ENCODE measurements at places on chromosomes 5 and 9.

DNA sequence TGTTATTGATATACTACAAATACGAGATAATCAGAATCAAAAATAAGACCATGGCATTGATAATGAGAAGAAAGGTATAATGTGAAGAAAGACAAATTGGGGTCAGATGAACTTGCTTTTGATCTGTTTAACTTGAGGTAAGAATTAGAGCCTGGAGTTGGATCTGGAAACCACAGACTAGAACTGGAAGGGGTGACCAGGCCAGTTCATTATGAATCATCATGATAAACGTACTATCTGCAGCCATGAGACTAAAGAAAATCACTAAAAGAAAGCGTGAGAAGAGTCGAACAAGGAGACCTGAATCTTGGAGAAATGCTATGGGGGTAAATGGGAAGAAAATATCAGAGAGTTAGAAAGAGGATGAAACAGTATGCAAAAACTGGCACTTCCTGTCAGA lies 967.5 kb downstream of the NR2F1-AS1 start:
- no peak for DNase-seq

DNA sequence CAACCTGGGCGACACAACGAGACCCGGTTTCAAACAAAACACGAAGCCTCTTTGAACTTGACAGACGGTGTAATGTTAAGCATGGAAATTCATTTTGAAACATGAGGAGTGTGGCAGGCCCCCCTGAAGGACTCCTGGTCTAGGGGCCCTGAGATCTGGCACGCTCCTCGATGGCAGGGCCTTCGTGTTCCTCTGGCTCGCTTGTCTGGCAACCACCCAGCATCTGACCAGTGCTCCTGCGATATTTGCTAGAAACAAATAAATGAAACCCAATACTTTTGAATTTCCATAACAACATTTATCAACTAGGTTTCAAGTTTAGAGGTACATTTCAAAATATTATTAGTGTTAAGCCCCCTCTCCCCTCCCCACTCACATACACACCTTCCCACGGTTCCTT lies 193.0 kb downstream of the ERCC6L2 start:
- DNase-seq = no peak

DNA sequence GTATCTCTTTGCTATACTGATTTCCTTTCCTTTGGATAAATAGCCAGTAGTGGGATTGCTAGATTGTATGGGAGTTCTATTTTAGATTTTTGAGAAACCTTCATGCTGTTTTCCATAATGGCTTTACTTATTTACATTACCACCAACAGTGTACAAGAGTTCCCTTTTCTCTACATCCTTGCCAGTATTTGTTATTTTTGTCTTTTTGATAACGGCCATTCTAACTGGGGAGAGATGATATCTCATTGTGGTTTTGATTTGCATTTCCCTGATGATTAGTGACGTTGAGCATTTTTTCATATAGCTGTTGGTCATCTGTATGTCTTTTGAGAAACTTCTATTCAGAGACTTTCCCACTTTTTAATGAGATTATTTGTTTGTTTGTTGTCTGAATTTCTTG lies 25.8 kb downstream of the NADK2 start:
- DNase-seq = no peak

- no peak for DNase-seq
Observed at GRCh38 chr5:136075466-136075891, 46.7 kb downstream of the TGFBI start.

- DNase-seq = no peak
Observed at GRCh38 chr5:17794201-17794600, 159.9 kb downstream of the TAF11L14 start.

DNA sequence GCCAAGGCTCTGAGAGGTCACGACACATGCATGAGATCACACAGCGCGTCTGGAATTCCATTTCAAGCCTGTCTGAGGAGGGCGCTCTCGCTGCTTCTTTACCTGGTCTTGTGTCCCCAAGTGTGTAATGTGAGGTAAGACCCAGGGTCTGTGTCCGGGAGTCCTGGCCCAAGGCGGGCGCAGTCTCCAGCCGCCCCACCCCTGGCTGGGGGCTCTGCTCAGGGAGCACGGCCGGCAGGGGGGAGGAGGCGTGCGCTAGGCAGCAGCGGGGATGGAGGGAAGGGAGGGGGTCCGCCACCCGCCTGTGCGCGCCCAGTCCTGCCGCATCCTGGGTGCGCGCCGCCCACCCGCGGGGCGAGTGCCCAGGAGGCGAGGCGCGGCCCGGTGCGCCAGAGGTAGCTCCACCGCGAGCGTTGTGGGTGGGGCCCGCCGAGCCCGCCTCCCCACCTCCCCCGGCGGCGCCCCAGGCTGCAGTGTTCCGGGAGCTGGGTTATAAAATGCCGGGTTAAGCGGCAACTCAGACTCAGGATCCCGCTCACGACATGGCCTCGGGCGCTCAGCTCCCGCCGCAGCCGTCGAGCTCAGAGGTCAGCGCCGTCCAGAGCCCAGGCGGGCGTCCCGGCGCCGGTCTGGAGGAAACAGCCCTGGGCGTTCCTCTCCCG lies at the start of gene CCNI2:
TSS of gene CCNI2 (plus strand) at position 473 of the 662 bp plus-strand sequence. CDS start at position 543, 70 bp downstream.
- peak; percentile 17 for DNase-seq

DNA sequence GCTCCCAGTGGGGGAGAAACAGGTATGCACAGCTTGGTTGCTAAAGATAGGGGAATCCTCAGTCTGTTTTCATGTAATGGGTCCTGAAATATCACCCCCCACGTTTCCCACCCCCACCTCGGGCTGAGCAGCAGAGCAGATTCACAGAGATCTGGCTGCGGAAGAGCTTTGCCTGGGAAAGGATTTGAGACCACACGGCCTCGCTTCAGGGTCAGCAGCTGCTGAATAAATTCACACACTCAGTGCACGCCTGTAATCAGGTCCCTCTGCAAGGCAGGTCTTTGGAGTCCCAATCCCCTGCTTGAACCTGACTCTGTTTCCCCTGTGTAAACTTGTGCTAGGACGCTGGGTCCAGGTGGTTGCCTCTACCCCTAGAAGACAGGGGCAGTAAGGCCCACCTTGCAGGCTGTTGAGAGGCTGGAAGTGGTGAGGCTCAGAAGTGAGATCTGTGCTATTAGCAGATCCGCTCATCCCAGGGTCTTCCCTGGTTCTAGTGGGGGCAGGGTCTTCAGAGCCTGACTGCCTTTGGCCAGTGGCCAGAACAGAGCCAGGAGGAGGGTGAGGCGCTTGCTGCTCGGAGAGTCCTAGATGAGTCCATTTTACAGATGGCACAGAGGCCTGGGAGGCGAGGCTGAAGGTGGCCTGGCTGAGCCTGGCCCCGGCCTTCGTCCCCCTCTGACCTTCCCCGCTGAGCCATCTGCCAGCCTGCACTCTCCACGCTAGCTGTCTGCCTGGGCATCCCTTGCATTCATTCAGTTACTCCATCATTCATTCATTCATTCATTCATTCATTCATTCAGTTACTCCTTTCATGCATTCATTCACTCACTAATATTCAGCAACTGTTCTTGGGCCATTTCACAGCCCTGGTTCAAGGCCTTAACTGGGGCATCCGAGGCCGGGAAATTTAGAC lies 16.7 kb upstream of the NEURL1B start:
- no peak for DNase-seq

- DNase-seq = no peak
Observed at GRCh38 chr5:89816038-89816437, 593.5 kb downstream of the CETN3 start.

- DNase-seq = no peak
Observed at GRCh38 chr5:81537905-81538547, 144.1 kb upstream of the ACOT12 start.

GRCh38 chr5:113243349-113243664 lies 191.5 kb downstream of the TSSK1B start:
- DNase-seq = no peak

GRCh38 chr9:3936520-3937235 lies 363.2 kb downstream of the GLIS3 start:
- DNase-seq = peak; percentile 43

DNA sequence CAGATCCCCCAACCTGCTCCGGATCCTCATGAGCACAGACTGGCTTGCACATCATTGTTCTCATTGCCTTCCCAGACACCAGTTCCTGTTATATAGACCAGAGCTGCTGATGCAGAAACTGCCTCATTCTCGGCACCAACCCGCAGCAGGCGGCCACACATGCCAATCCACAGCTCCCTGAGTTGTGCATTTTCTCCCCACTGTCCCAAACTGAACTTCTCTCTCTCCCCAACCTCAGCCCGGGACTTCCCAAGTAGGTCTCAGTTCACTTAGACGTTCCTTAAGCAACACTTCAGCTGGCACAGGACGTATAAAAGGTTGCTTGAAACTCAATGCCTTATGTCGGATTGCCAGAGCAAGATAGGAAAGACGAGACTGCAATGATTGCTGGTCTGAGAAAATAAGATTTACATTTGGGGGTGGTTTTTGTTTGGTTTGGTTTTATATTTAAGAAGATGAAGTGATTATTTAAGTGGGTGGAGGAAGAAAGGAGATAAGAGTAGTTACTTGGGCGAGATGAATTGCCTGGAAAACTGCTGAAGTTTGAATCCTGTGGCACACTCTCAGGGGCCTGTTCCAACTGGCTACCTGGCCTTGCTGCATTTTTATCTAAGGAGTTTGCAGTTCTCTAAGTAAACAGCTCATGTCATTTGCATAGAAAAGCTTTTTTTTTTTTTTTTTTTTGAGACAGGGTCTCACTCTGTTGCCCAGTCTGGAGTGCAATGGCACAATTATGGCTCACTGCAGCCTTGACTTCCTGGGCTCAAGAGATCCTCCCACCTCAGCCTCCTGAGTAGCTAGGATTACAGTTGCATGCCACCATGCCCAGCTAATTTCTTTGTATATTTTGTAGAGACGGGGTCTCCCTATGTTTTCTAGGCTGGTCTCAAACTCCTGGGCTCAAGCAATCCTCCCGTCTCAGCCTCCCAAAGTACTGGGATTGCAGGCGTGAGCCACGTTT lies 155.4 kb downstream of the GOLPH3 start:
- no peak for DNase-seq

DNA sequence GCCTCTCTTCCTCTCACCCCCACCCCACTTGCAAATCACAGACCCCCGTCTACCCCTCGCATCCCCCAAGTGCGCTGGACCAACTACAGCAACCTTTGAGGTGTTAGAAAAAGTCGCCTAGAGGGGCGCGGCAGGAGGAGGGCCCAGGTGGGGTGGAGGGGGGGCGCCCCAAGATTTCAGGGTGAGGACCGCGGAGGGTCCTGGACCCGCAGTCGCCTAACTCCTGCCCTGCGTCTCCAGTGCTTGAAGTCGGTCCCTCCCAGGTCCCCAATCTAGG lies 379 bp upstream of the EGFLAM start:
- DNase-seq = no peak

DNA sequence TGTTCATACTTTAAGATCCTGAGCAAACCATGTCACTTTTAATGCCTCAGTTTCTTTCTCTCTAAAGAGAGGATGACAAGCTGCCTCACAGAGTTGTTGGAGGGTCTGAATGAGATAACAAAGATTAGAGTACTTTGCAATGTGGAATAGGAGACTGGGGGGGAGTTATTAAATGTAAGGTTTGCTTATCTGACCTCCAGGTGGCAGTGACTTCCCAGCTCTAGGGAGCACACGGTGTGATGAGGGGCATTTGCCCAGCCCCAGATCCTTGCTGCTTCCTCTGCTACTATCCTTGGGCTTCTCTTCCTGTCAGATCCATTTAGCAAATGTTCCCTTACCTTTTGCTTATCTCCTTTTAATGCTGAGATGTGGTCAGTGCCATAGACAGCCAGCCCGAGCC lies 30.7 kb downstream of the ENHO start:
- no peak for DNase-seq

- DNase-seq = no peak
Observed at GRCh38 chr5:144711172-144711571, 540.5 kb downstream of the KCTD16 start.

GRCh38 chr9:34440017-34440416 lies 18.4 kb downstream of the FAM219A start:
- DNase-seq = no peak

- DNase-seq = no peak
Observed at GRCh38 chr5:94153736-94154450, 412.5 kb upstream of the POU5F2 start.

DNA sequence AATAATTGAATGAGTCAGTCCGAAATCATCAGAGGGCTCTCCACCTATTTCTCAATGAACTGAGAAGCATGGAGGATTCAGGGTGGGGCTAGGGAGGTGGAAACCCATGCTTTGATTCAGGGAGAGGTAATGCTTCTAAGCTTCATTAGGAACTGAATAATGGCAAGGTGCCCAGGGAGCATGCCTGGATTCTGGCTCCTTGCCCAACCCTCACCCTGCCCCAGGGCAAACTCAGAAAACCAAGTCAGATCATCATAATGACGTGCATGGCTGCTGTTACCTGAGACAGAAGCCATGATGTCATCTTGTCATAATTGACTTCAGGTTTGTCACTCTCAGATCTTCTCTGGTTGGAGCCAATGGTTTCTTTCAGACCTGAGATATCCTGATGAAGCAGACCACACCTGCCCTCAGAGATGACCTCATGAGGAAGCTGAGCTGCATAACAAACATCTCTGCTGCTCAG lies 199.6 kb downstream of the SYK start:
- DNase-seq = peak; percentile 37
